ENCODE measurements at places on chromosomes 12 and 14.

GRCh38 chr14:101934601-101935150 is 29.7 kb upstream of the DYNC1H1 start:
- DNase-seq: no peak

DNA sequence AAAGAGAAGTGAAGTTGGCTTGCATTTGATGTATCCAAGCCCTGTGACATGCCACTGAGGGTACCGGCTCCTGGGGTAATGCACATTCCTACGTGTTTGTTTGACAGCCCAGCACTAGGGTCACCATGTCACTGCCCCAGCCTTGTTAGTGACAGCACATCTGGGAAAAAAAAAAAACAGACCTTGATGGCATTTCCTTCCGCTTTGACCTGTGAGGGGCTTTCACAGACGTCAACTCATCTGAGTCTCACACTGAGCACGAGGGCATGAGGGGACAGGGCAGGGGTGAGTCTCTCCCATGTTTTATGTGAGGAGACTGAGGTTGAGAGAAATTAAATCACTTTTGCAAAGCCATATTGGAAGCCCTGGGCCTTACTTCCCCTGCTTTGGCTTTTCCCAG is 111.5 kb downstream of the NUAK1 start:
- DNase-seq: no peak

GRCh38 chr12:20320552-20320951 is 47.8 kb upstream of the PDE3A start:
- no peak for DNase-seq

DNA sequence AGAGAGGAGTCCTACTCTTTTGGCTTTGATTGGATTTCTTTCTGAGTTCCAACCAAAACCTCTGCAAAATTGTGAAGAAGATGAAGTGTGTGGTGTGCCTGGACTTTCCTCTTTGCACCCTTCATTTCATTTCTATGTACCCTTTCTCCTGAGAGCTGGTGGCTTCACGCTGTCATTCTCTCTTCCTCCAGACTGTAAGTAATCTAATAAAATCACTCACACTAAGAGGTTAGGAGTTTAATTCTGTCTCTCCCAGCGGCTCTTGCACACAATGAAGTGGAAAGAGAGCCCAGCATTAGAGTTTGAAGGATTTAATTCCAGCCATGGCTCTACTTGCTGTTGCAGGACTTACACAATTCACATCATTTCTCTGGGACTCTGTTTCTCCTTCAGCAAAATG is 37.8 kb upstream of the CRADD start:
- DNase-seq: no peak

- DNase-seq: no peak
These were observed 14.6 kb upstream of the MIA2 start for GRCh38 chr14:39219075-39219499.

DNA sequence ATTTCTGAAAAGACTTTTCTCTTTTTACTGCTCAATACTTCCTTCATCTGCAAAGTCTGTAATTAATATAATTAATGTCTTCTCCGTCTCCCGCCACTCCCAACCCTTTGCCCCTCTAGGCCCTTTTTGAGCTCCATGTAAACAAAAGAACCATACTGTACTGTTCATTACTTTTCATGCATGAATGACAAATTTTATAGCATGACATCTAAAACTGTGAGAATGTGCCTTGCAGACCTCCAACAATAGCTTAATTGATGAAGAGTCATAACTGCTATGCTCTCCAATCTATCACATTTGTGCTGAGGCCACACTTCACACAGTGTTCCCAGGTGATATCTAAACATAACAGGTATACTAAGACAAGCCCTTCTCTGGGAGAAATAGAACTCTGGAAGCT is 1122.7 kb upstream of the ATXN7L3B start:
- no peak for DNase-seq

- no peak for DNase-seq
These were observed 223.2 kb upstream of the RTL1 start for GRCh38 chr14:101126731-101127130.

DNA sequence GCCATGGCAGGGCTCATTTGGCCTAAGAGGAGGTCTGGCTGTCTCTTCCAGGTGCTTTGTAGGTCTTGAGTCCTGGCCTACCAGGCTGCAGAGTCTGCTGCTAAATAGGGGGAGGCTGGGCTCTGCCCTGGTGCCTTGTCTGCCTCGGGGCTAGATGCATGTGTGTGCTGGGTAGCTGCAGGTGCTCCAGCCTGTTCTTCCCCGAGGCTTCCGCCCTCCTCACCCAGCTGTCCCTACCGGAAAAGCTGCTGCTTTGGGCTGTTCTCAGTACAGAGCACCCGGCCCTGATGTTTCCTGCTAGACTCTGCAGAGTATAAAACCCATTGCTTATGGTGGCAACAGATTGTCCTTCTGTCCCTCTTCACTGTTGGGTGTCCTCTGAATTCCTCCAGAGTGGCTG is 37.7 kb downstream of the RAB35 start:
- DNase-seq: no peak

GRCh38 chr12:108699955-108700563 is 31.3 kb downstream of the CORO1C start:
- DNase-seq: no peak

- no peak for DNase-seq
These were observed 92.9 kb downstream of the SLCO1B1 start for GRCh38 chr12:21223930-21224329.

GRCh38 chr12:21485998-21486397 is 15.4 kb downstream of the RECQL start:
- no peak for DNase-seq

GRCh38 chr14:91280129-91280528 is 35.6 kb upstream of the GPR68 start:
- no peak for DNase-seq

- DNase-seq: no peak
These were observed 24.7 kb upstream of the WDR89 start for GRCh38 chr14:63666335-63666734.

Measured in stimulated activated naive CD8-positive, alpha-beta T cell treated with anti-CD3 and anti-CD28 coated beads, Interleukin-15, amount 100 ng/mL, for 72 hours (primary cell).